ENCODE measurements at places on chromosomes 3 and 15. TPM values are rescaled to one million over a fixed set of nuclear protein-coding genes. Genes with fewer than 3 reads are reported as not detected.

The ZPLD1 gene
- total RNA-seq: not detected

The PLA2G4E gene
- total RNA-seq: not detected

The C3orf62 gene
- total RNA-seq: 3.0 TPM

The MYH15 gene
- total RNA-seq: 0.07 TPM

The NOX5 gene
- not detected for total RNA-seq

The GCSAM gene
- total RNA-seq: not detected

The CIB1 gene
- total RNA-seq: 71.7 TPM

The WNT7A gene
- total RNA-seq: not detected

The TRH gene
- not detected for total RNA-seq

The GOLGA8R gene
- 5.2 TPM for total RNA-seq

- DNase-seq: no peak
These were observed 96.0 kb upstream of the FAM174B start for GRCh38 chr15:92751528-92751927.

DNA sequence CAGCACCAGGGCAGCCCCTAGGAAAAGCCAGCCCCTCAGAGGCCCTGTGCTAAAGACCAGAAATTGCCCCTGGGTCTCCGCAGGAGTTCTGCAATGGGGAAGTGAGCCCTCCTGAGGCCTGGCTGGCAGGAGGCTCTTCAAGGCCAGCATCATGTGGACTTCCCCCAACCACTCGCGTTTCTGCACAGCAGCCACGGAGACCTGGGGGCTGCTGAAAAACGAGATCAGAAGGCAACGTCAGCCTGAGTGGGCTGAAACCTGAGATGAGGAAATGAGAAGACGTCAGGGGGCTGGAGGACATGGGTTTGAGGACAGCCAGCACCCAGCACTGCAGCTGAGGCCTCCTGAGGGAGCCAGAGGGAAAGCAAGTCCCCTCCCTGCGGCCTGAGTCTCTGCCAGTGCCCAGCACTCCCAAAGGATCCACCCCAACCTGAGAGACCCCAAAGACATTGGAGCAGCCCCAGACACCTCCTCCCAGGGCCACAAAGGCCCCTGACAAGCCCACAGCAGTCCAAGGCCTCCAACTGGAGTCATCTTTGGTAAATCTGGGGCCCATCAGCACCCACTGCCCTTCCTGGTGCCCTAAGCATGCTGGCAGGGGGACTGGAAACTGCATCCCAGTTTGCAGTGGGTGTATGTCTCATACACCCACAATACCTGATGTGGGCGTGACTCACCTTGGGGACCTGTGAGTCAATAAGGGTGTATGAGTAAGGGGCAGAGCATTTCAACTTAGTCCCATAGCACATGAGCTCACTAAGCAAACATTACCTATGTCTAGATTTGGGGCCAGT is 29.2 kb upstream of the CYP11A1 start:
- no peak for DNase-seq

DNA sequence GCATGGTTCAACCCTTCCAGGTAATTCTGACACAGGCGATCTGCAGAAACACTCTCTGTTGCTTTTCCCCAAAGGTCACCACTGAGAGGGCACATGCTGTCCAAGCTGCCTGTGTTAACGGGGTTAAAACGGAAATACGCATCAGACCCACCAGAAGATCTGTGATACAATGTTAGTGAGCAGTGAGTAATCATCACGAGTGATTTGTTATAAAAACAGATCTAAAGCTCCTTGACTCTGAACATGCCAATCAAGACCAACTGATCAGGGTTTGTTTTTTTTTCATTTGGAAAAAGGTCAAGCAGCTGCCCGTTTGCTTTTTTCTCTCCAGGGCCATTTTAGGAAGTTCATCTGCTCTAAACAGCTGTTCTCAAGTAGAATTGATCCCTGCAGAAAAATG is 43.2 kb downstream of the FGF12 start:
- no peak for DNase-seq

DNA sequence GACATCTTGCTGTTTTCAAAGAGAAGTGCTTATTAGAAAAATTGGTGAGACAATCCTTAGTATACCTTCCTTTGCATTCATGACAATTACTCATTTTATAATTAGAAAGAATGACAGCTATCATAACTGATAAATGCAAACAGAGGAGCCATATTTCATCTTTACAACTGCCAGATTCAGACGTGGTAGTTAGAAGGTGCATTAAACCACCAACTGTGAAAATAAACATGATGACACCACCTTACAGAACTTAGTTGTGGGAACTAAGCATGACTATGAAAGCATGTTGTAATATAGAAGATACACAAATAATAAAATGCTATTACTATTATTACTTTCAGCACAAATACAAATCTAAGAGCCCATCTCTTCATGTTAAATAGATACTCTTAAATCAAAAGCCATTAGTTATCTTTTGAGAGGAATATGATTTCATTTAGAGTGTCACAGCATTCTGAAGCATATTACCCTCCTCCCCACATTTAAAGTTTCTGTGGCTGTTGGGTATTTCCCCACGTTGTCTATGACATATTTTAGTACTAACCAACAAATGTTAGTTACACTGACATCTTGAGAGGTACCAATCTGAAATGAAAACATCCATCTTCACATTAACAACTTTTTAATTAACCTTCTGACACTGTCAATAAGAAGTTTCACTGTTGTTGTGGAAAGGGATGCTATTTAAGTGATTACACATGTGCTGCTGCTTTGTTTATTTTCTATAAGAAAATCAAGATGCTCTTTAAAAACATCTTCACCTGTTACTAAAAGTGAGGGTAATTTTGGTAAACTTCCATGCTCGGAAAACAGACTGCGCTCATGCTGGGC is 163.8 kb downstream of the LSAMP start:
- no peak for DNase-seq

- DNase-seq: no peak
These were observed 8.8 kb upstream of the LACTB start for GRCh38 chr15:63112871-63113270.

- no peak for DNase-seq
These were observed 89.2 kb upstream of the SLC6A11 start for GRCh38 chr3:10726787-10727186.

- no peak for DNase-seq
These were observed 231.2 kb downstream of the MBNL1 start for GRCh38 chr3:152499791-152500385.

GRCh38 chr3:149037684-149038083 is 46.3 kb downstream of the GYG1 start:
- no peak for DNase-seq

GRCh38 chr3:149577801-149578200 is 80.0 kb downstream of the WWTR1 start:
- DNase-seq: no peak

GRCh38 chr15:42719043-42719442 is 17.9 kb downstream of the CDAN1 start:
- DNase-seq: no peak

- DNase-seq: no peak
These were observed 2.1 kb upstream of the RYK start for GRCh38 chr3:134252766-134253165.

DNA sequence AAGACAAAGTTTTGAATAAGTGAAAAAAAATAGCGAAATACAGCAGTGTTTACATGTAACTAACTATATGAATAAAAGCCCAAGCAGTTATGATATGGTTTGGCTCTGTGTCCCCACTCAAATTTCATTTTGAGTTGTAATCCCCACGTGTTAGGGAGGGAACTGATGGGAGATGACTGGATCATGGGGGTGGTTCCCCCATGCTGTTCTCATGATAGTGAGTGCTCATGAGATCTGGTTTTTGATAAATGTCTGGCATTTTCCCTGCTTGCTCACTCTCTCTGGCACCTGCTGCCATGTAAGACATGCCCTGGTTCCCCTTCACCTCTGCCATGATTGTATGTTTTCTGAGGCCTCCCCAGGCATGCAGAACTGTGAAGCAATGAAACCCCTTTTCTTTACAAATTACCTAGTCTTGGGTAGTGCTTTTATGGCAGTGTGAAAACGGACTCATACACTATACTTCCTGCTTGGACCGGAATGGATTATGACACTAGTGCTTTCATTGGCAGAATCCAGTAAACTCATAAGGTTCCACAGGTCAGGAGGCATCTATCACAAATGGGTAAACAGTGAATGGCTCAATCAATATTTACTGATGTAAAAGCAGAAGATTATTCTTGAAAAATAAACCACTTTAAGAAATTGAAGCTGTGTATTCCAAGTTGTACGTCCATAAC is 192.1 kb downstream of the CBLB start:
- no peak for DNase-seq

DNA sequence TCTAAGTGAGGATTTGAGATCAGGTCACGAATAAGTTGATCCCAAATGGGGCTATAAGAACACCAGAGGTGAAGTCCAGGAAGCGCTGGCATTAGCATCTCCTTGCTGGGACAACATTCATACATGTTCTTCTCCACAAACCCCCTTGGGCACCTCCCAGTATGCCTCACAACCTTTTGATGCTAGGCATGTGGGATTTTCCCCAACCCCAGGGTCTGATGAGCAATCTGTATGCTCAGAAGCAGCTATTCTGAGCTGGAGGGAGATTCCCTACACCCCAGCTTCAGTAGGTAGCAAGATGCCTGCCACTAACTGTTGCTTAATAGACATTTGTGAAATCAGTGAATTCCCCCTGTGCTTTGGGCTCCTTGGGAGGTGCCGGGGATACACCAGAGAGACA is 32.2 kb downstream of the SLC6A11 start:
- no peak for DNase-seq

DNA sequence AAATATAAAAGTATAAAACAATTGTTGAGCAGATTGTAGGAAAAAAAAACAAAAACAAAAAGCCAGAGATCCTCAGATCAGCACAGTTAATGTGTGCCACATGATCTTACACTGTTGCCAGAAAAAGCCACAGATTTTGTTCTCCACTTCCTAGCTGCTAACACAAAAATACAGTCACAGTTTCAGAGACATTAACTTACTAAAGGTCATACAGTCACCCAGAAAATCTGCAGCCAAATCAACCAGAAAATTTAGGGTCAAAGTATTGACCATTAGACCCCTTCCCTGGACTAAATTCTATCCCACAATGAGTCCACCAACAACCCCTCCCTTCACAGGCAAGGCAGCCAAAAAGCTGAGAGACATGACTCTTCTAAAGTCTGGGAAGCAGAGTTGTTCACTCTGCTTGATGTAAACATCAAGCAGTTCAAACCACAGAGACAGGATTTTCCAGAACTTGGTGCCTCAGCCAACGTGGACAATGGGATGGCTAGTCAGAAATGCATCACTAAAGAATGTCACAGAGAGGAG is 59.1 kb downstream of the SST start:
- DNase-seq: no peak

GRCh38 chr15:53974813-53975212 is 3.4 kb upstream of the UNC13C start:
- no peak for DNase-seq

GRCh38 chr15:89175617-89176191 is 45.7 kb downstream of the RLBP1 start:
- no peak for DNase-seq

Data from left ventricle myocardium superior (tissue), 1 donor.